Uterus (tissue), 4 donors: ENCODE measurements at places on chromosomes 12 and 14. TPM values are rescaled to one million over a fixed set of nuclear protein-coding genes. Genes with fewer than 3 reads are reported as not detected.

Gene LMNTD1
- 6.6 TPM for total RNA-seq

Gene IL26
- not detected for total RNA-seq

Gene MUCL1
- total RNA-seq: not detected

Gene GSG1
- total RNA-seq: not detected

Gene FBLN5
- total RNA-seq: 48.0 TPM

Gene RNASE1
- total RNA-seq: 299 TPM

Gene ASB8
- 35.3 TPM for total RNA-seq

Gene PRB4
- total RNA-seq: not detected

Gene OVCH1
- total RNA-seq: 1.0 TPM

Gene NPFF
- total RNA-seq: not detected

- peak; percentile 56 for DNase-seq
These were observed 1.1 kb upstream of the RHOF start for GRCh38 chr12:121794534-121795033.

GRCh38 chr12:105090361-105090760 lies 6.1 kb upstream of the ALDH1L2 start:
- no peak for DNase-seq

DNA sequence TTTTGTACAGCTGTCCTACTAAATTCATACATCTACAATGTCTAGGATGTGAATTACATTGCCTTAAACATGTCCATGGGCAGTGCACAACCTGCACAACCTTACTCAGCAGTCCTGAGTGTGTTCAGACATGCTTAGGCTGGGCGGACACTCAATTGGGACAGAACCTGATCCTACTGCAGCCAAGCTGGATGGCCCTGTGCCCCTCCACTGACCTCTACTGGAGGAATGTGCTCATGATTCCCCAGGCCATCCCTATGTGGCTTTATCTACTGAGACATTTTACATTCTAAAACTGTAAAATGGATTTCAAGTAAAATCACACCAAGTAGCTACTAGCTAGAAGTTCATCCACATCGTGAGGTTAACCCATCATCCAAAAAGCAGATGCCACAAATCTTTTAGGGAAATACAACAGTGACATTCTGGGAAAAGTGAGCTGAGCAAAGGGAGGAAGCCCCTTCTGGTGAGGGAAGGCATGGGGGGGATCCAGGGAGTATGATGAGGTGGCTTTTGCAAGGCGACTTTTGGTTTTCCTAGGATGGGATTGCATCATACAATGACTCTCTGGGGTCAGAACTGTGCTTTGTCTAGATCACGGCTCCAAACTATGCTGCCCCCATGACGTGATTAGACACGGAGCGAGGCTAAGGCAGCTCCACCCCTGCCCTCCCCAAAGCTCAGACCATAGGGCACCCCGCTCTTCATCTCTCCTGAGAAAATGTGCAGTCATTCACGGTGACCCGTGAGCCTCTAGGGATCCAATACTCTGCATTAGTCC lies 911.7 kb upstream of the TMEM132C start:
- no peak for DNase-seq

GRCh38 chr12:130858084-130858483 lies 13.8 kb upstream of the RAN start:
- no peak for DNase-seq

DNA sequence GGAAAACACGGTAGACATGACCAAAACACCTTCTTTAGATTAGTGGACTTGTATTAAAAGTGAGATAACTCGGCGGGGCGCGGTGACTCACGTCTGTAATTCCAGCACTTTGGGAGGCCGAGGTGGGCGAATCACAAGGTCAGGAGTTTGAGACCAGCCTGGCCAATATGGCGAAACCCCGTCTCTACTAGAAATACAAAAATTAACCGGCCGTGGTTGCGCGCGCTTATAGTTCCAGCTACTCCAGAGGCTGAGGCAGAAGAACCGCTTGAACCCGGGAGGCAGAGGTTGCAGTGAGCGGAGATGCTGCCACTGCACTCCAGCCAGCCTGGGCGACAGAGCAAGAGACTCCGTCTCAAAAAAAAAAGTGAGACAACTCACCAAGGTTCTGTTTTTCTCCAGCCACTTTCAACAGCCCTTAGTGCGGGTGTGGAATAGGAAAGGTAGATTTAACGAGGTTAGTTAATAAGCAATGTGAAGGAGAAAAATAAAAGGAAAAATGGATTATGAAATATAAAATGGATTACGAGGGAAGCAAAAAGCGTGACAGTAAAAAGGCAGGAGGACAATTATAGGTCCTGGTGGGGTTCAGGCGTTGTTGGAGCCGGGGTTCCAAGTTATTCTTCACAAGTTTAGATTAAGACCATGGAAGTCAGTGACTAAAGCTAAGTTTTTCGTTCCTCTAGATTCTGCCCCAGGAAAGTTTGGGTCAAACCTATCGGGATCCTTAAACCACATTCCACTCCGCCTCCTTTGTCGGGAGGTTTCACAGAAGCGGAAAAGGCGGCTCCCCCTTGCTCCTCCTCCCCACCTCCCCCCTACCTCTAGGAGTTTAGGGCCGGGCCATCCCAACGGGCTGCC lies 534 bp downstream of the PPP2R3C start:
- DNase-seq: peak; percentile 18

GRCh38 chr14:74655599-74656395 lies 43.8 kb upstream of the LTBP2 start:
- no peak for DNase-seq

GRCh38 chr14:105398726-105399465 lies 558 bp downstream of the TEX22 start:
- no peak for DNase-seq

GRCh38 chr12:10612984-10613348 lies 443 bp downstream of the MAGOHB start:
- no peak for DNase-seq

GRCh38 chr14:56581041-56581727 lies 1.6 kb downstream of the TMEM260 start:
- no peak for DNase-seq

DNA sequence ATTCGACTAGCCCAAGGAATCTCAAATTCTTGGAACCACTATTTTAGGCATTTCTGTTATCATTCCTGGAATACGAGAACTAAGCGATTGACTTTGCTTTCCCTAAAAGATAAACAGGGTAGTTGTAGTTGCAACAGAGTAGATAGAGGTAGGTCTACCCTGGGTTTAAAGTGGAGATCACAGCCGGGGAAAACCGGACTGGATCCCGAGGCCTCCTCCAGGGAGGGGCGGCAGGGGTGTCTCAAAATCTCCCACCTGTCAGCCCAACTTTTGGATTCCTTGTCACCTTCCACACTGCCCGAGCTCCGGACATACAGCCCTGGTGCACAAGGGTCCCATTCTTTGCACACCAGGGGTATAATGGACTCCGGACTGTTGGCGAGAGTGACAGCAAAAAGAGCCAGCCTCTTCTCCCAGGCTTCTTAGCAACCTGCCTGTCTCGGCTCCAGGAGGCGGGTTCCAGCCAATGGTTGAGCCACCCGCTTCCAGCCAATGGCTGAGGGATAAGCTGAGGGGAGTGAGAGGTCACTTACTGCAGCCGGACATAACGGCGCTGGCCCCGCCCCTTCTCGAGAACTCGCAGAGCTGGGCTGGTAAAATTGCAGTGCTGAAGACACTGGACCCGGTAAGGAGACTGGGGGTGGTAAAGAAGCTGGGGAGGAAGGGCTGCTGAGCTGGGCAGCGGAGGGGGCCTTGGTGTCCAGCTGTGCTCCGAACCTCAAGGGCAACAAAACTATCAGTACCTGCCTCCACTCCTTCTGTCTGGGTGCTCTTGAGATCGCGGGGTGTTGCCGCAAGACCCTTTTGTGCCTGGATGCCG lies at the start of gene SUOX:
Gene SUOX, plus strand, starts transcription at position 562 of the 820 bp plus-strand sequence. CDS start 4,946 bp downstream, outside the sequence.
- peak; percentile 98 for DNase-seq

DNA sequence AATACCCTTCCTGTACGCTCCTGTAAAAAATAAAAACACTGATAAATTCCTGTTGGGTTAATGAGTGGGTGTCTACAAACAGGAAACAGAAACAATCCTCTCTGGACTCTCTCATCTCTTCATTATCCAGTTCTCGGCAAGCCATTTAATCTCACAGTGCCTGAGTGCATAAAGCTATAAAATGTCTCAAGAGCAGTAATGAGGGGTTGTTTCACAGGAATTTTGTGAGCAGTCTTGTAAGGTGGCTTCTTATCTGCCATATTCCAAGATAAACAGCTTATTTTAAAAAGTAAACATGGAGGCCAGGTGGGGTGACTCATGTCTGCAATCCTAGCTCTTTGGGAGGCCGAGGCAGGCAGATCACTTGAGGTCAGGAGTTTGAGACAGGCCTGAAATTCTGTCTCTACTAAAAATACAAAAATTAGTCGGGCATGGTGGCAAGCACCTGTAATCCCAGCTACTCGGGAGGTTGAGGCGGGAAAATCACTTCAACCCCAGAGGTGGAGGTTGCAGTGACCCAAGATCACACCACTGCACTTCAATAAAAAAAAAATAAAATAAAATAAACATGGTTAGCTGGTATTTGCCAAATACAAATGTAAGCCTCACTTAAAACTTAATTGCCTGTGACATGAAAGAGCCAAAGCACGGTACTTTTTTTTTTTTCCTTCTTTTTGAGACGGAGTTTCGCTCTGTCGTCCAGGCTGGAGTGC lies 54.0 kb downstream of the CLIP1 start:
- DNase-seq: no peak

DNA sequence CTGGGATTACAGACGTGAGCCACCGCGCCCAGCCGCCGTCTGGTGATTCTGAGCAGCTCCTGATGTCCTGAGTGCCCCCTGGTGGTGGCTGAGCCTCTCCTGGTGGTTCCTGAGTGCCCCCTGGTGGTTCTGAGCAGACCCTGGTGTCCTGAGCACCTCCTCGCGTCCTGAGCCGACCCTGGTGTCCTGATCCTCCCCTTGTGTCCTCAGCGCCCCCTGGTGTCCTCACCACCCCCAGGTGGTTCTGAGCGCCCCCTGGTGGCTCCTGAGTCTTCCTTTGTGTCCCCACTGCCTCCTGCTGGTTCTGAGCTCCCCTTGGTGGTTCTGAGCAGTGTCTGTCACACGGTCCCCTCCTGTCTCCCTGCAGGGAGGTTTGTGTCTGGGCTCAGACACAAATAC lies 1304.9 kb downstream of the TMEM121 start:
- DNase-seq: no peak

- DNase-seq: no peak
These were observed 23.5 kb upstream of the SELPLG start for GRCh38 chr12:108657130-108657745.

- DNase-seq: peak; percentile 75
These were observed 29.1 kb upstream of the LRTM2 start for GRCh38 chr12:1791104-1791841.

GRCh38 chr14:64423987-64424386 lies 35.8 kb downstream of the MTHFD1 start:
- DNase-seq: no peak

DNA sequence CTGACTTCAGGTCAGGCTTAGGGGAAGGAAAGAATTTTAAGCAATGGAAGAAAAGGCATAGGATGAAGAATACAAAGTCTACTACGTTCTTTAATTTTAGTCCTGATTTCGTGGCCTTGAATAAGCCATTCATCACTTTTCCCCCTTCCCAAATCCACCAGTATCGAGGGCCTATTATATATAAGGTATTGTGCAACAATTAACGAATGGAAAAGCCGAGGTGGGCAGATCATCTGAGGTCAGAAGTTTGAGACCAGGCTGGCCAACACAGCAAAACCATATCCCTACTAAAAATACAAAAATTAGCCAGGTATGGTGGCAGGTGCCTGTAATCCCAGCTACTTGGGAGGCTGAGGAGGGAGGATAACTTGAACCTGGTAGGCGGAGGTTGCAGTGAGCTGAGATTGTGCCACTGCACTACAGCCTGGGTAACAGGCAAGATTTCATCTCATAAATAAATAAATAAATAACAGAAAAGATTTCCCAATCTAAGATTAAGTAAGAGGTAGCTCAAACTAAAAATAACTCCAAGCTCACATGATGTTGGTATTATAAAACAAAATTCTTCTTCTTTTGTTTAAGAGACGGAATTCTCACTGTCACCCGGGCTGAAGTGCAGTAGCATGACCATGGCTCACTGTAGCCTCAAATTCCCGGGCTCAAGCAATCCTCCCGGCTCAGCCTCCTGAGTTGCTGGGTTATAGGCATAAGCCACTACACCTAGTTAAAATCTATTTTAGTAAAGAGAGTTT lies 58.3 kb upstream of the NR2C1 start:
- no peak for DNase-seq

- DNase-seq: no peak
These were observed 83.2 kb downstream of the ITPR2 start for GRCh38 chr12:26749781-26750180.
